ENCODE measurements at places on chromosomes 5 and 9.
A peak's percentile ranks its signal among the peaks of the same experiment; 100 is the strongest.

GRCh38 chr9:128724744-128725211 lies 851 bp upstream of the ZDHHC12 start:
- DNase-seq: peak; percentile 69

- no peak for DNase-seq
Measured at GRCh38 chr5:55485073-55485472, 49.7 kb downstream of the PLPP1 start.

- DNase-seq: no peak
Measured at GRCh38 chr5:71483355-71483754, 27.9 kb downstream of the BDP1 start.

DNA sequence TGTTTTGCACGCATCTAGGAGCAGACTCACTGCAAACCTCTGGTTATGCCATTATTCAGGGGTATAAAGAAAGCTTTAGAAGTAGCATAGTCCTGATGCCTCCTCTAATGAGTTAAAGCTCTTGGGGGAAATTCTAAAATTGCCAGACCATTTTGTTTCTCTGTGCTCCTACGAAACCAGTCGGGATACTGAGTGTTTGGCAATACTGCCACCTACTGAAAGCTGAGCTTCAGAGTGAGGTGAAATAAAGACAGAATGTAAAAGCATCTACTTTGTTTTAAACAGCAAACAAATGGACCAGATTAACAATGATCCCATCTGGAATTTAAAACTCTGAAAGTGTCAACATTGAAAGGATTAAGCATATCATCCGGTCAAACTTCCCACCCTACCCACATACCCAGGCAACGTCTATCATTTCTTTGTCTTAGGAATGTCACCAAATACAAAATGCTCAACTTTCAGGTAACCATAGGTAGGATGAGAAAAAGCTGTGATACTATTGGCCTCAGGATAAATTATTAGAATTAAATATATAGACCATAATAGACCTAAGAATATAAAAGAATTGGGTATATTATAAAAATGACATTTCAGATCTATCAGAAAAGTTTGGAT lies 77.8 kb upstream of the SHISAL2B start:
- peak; percentile 51 for DNase-seq

DNA sequence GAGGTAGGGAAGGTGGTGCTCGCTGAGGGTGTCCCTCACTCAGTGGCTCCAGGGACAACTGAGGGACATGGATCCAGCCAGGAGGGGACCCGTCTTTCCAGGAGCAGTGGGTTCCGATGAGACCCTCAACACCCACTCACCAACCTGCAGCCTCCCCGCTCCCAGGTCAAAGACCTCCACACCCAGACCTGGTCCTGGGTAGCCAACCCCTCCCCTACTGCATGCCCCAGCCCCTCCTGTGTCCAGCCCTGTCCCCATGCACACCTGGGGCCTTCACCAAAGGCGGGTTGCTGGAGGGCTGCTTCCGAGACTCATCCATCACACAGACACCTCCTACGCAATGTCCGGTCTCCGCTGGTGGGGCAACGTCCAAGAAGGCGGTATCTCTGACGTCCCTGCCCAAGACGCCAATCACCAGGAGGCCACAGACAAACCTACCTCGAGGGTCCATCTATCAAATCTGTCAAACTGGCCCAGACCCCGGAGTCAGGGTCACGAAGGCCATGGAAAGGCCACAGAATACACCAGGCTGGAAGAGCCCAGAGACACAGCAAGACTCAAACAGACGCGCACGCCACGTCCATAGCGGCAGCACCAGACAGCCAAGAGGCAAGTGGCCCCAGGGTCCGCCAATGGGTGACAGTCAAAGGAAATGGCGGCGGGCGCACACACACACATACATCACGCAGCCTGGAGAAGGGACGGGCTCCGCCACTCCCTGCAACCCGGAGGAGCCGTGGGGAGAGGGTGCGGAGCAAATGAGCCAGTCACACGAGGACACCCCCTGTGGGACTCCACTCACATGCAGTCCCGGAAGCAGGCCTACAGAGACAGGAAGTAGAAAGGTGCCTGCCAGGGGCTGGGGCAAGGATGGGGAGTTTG lies 10.8 kb downstream of the NACC2 start:
- DNase-seq: no peak

- DNase-seq: peak; percentile 18
Measured at GRCh38 chr5:52709167-52709925, 78.4 kb upstream of the ITGA1 start.

DNA sequence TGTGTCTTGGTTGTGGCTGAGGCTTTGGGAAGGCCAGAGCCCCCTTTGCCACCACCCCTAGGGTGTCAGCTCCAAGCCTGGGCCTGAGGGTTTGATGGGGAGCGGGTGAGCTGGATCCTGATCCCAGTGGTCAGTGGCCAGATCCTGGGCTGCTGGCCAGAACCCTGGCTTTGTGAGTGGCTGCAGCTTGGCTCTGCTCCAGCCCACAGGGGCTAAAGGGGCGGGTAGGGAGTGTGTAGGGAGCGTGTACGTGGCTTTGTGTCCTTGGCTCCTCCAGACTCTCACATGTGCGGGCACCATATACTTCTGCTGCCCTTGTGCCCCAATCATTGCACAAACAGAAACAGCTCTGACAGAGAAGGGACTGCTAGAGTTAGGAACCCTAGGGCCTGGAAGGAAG lies 1.2 kb upstream of the IL11RA start:
- DNase-seq: no peak

- DNase-seq: peak; percentile 96
Measured at GRCh38 chr5:140633021-140633471, at the start of gene CD14. TSS of gene CD14 (minus strand) at chr5:140633175. CDS start at chr5:140633071, 104 bp downstream.

DNA sequence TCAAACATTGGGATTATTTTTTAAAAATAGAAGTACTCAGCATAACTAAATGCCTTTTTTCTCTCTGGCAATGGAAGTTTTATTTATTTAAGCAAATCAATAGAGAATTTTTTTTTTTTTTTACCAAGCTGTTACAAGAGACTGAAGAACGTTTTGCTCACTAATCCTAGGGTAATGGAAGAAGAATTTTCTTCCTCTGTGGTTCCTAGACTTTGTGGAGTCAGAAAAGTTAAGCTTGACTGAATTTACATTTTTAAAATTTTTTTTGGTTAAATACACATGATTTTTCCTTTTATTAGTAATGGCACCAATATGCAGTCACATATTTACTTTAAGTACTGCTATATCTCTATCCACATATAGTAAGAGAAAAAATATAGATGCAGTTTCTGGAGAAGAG lies 189.8 kb downstream of the PCSK1 start:
- no peak for DNase-seq

DNA sequence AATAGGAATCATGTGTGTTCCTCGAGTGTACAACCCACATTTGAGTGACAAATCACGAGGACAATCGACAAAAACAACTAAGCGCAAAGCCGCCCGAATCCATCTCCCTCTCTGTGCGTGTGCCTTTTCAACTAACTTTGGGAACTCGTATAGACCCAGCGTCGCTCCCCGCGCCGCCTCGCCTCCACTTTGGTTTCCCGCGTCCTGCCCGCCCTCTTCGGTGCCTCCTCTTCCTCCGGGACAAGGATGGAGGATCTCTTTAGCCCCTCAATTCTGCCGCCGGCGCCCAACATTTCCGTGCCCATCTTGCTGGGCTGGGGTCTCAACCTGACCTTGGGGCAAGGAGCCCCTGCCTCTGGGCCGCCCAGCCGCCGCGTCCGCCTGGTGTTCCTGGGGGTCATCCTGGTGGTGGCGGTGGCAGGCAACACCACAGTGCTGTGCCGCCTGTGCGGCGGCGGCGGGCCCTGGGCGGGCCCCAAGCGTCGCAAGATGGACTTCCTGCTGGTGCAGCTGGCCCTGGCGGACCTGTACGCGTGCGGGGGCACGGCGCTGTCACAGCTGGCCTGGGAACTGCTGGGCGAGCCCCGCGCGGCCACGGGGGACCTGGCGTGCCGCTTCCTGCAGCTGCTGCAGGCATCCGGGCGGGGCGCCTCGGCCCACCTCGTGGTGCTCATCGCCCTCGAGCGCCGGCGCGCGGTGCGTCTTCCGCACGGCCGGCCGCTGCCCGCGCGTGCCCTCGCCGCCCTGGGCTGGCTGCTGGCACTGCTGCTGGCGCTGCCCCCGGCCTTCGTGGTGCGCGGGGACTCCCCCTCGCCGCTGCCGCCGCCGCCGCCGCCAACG lies at the start of gene GPR150:
TSS of gene GPR150 (plus strand) at position 58 of the 840 bp plus-strand sequence. CDS start at position 247, 189 bp downstream.
- peak; percentile 74 for DNase-seq

GRCh38 chr9:108257382-108257781 lies 598.4 kb downstream of the ACTL7B start:
- no peak for DNase-seq

DNA sequence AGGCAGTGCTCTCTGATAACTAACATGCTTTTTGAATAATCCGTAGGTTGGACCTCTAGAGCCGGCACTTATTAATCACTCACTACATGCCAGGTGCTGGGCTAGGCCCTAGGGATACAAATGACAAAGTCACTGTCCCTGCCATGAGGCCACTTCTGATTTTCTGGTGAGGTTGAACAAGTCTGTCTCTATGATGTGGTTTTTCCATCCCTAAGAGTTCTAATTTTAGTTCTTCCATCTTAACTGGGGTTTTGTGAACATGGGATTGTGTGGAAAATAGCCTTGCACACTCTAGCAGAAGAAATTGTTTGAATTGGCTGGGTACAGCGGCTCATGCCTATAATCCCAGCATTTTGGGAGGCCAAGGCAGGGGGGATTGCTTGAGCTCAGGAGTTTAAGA lies 64.6 kb downstream of the IL31RA start:
- no peak for DNase-seq

GRCh38 chr9:20405616-20406015 lies 216.7 kb downstream of the MLLT3 start:
- no peak for DNase-seq

DNA sequence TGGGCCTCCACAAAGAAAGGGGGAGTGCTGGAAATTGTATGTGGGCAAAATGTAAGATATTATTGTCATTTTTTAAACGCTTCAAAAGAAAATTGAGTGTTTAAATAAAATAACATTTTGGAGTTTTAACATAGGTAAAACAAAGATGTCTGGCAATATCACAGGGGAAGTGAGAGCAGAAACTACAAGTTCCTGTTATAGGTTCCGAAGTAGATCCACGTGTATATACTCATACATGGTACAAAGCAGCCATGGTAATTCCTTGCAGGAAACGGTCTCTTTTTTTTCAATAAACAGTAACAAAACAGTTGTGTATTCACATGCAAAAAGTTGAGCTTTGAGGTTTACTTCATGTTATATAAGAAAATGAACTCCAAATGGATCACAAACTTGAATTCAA lies 78.4 kb downstream of the MTRR start:
- no peak for DNase-seq

Measured in suppressor macrophage treated with lipopolysaccharide for 1 hour (primary cell).